Naive thymus-derived CD8-positive, alpha-beta T cell (primary cell): ENCODE measurements at places on chromosomes 2 and 18.

GRCh38 chr18:53193870-53194269, 853.9 kb downstream of the DCC start:
- DNase-seq = no peak
- H3K27me3 ChIP-seq = no peaks in the 10 kb centered on the region
- H3K27ac ChIP-seq = no peak overlapping the region

GRCh38 chr2:239400596-239401066, at the start of gene HDAC4:
HDAC4 (minus strand) TSS chr2:239401020; CDS start chr2:239352699, 48,321 bp downstream.
- no peaks in the 10 kb centered on the region for H3K36me3 ChIP-seq
- H3K4me3 ChIP-seq = peak within 1 kb of the TSS; percentile 96
- no peak for DNase-seq
- H3K27me3 ChIP-seq = no peaks in the 10 kb centered on the region

DNA sequence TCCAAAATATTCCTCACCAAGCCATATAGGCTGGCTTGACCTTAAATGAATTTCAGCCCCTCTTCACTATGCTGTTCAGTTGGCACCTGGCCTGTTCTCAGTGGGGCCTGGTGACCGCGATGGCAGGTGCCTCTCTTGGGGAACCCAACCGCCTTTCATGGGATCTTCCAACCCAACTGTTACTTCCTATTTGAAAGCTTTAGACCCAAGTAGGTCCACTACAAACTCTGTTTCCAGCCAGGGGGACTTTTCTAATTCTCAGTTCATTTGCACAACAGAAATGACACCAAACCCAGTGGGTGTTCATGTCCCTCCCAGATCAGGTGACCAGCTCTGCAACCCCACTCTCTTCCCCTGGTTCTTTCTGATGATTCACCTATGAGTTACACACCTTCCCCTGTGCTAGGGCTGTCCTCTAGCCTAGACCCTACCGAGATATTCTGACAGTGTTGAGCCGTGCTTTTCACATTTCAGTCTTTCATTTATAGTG, 35.6 kb upstream of the NDUFV2 start:
- H3K27ac ChIP-seq = no peak overlapping the region
- peaks cover 3% of the 10 kb centered on the region for H3K27me3 ChIP-seq
- H3K4me1 ChIP-seq = peaks cover 2% of the 10 kb centered on the region
- no peak for DNase-seq
- no peak overlapping the region for H3K4me3 ChIP-seq
- H3K36me3 ChIP-seq = no peaks in the 10 kb centered on the region

DNA sequence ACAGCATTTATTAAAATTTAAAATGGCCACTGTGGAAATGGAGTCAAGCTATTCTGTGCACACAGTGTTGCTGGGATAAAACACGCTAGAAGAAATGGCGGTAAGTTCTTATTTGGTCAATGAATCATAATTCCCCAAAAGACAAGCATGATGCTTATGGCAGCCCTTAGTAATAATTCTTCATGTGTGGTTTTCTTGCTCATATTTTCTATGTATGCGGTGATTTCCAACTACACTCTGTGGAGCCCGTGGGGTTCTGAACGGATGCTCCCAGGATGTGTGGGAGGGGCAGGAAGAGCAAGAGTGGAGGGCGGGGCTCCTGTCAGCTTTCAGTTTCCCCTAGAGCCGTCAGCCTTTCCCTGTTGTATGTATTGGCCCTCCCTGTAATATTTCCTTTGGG, 91.7 kb upstream of the RMDN2 start:
- no peaks in the 10 kb centered on the region for H3K36me3 ChIP-seq
- H3K4me1 ChIP-seq = peaks cover 2% of the 10 kb centered on the region
- DNase-seq = no peak
- no peak overlapping the region for H3K4me3 ChIP-seq
- no peaks in the 10 kb centered on the region for H3K27me3 ChIP-seq

DNA sequence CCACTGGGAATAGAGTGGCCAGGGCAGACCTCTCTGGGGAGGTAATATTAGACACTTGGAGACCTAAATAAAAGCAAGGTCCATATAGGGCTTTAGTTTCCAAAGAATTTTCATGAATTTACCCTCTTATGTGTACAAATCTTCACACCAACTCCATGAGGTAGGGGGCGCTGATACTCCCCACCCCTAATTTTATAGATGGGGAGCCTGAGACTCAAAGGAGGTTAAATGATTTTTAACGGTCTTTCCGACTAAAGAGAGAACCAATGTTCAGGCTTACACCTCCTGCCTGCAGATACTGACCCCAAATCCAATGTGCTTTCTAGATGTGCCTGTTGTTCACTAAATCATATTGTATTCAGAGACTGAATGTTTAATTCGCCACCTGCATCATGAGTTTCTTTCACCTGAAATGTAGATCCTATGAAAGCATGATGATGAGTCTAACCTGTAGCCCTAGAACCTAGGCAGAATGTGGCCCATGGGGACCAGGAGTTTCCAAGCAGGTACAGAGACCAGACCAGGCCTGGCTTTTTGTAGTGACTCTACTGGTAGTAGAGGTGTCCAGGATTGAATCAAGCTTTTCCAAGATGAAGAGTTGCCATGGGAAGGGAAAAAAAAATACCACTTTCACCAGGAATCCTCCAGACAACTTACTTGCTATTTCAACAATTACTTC, 16.8 kb upstream of the PAX3 start:
- H3K36me3 ChIP-seq = peaks cover 14% of the 10 kb centered on the region
- H3K4me3 ChIP-seq = no peak overlapping the region
- no peak for DNase-seq
- no peak overlapping the region for H3K27ac ChIP-seq

DNA sequence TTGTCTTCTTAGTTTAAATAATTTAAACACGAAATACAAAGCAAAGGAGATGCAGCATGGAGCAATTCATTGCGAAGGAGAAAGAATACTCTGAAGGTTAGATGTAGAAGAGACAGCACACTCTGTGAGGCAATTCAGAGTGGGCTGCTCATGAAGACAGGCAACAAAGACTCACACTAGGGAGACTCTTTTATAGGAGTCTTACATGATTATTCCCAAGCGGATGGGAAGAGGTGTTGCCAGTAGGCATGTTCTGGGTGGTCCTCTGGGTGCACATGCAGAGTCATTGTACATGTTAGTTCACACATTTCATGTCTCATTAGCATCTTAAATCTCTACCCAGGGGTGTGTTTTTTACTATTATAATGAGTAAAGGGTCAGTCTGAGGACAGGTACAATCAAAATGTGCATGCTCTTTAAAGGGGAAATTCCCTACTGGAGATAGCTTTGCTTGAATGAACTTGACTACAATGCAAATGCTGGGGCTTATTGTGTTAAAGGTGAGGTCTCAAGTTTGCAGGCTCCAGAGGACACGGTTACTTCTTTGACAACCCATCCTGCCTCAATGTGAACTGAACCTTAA, 275.5 kb downstream of the CDH19 start:
- H3K27ac ChIP-seq = no peak overlapping the region
- no peak for DNase-seq
- no peaks in the 10 kb centered on the region for H3K4me1 ChIP-seq
- no peaks in the 10 kb centered on the region for H3K36me3 ChIP-seq
- no peak overlapping the region for H3K4me3 ChIP-seq

DNA sequence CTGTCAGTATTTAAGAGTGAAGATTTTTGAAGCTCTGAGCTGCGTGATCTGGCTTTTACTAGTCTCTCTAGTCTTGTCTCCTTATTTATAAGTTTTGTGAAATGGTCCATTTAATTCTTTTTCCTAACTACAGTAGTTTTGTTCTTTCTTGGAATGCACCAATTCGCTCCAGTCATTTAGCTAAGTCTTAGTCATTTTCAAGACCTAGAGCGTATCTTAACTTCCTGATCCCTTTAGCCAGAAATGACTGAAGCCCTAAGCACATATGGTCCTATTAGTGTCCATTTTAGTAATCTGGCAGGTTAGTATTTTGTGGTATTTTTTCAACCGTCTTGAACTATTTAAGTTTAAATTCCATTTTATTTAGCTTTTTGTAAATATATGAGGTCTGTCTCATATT, 3.6 kb downstream of the BIRC6 start:
- no peak overlapping the region for H3K4me3 ChIP-seq
- peaks cover 66% of the 10 kb centered on the region for H3K4me1 ChIP-seq
- H3K27me3 ChIP-seq = no peaks in the 10 kb centered on the region
- no peak overlapping the region for H3K27ac ChIP-seq

DNA sequence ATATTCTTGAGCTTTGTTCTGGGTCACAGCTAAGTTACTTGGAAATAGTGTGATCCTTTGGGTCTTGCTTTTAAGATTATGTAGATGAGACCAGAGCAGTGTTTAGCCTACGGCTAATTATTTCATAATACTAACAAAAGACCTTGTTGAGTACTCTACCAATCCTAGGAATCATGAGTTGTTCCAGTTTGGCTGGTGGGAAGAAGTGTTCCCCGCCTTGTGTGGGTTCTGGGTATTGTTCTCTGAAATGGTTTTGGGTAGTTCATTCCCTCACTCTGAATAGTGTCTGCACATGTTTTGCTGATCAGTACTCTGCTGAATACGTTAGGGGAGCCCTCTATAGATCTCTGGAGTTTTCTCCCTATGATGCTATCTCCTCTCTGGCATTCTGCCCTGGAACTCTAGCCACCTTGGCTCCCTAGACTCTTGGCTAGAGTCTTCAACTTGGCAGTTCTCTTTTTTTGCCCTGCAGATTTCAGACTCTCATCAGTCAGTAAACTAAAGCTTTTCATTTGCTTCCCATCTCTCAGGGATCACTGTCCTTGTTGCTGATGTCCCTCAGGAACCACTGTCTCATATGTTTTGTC, 48.4 kb downstream of the NEMP2 start:
- peak overlapping the region; percentile 65 for H3K27ac ChIP-seq
- DNase-seq = no peak
- H3K4me1 ChIP-seq = peaks cover 39% of the 10 kb centered on the region
- no peaks in the 10 kb centered on the region for H3K27me3 ChIP-seq
- peaks cover 70% of the 10 kb centered on the region for H3K36me3 ChIP-seq

GRCh38 chr2:46945671-46946070, 30.1 kb upstream of the MCFD2 start:
- H3K27me3 ChIP-seq = no peaks in the 10 kb centered on the region
- peaks cover 35% of the 10 kb centered on the region for H3K4me1 ChIP-seq
- no peaks in the 10 kb centered on the region for H3K36me3 ChIP-seq
- H3K27ac ChIP-seq = peak overlapping the region; percentile 89
- H3K4me3 ChIP-seq = peak overlapping the region; percentile 79

GRCh38 chr18:3525870-3526420, 76.0 kb downstream of the TGIF1 start:
- DNase-seq = peak; percentile 40
- H3K27me3 ChIP-seq = no peaks in the 10 kb centered on the region
- peaks cover 16% of the 10 kb centered on the region for H3K4me1 ChIP-seq
- H3K4me3 ChIP-seq = no peak overlapping the region

DNA sequence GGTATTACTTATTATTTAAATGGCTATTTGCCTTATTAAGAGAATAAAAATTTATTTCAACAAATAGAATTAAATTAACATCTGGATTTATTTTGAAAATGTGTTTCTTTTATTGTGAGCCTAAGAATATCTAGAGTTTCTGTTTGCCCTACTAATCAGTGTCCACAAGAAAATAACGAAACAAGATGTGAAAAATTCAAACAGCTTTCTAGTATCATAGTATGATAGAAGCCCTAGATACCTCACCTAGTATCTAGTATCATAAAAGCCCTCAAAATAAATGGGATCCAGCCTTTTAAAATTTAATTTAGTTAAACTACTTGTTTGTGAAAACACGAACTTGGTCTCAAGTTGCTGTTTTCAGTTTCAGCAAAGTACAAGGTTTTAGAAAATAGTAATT, 13.7 kb upstream of the SLC40A1 start:
- no peak overlapping the region for H3K4me3 ChIP-seq
- H3K4me1 ChIP-seq = peaks cover 23% of the 10 kb centered on the region
- H3K36me3 ChIP-seq = peaks cover 2% of the 10 kb centered on the region
- no peak overlapping the region for H3K27ac ChIP-seq
- H3K27me3 ChIP-seq = peaks cover 3% of the 10 kb centered on the region

- H3K27ac ChIP-seq = no peak overlapping the region
- no peak overlapping the region for H3K4me3 ChIP-seq
Observed at GRCh38 chr2:100046961-100047947, 95.1 kb downstream of the AFF3 start.

DNA sequence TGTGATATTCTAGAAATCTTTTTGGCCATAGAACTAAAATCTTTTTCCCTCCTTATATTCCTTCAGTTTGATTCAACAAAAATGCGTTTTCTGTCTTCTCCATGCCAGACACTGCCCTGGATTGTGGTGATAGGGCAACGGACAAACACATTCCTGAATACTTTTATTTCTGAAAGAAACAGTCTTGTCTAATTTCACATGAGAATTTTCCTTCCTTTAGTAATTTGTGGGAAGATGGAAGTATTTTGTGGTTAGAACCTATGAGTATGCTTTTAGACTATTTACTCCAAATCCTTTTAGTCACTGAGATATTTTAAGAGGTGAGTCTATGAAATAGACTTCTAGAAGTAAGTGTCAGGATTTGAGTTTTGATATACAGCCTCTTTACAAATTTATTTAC, 49.6 kb downstream of the COL5A2 start:
- no peak overlapping the region for H3K27ac ChIP-seq
- H3K4me1 ChIP-seq = no peaks in the 10 kb centered on the region
- DNase-seq = no peak
- H3K27me3 ChIP-seq = peaks cover 10% of the 10 kb centered on the region
- peaks cover 3% of the 10 kb centered on the region for H3K36me3 ChIP-seq

DNA sequence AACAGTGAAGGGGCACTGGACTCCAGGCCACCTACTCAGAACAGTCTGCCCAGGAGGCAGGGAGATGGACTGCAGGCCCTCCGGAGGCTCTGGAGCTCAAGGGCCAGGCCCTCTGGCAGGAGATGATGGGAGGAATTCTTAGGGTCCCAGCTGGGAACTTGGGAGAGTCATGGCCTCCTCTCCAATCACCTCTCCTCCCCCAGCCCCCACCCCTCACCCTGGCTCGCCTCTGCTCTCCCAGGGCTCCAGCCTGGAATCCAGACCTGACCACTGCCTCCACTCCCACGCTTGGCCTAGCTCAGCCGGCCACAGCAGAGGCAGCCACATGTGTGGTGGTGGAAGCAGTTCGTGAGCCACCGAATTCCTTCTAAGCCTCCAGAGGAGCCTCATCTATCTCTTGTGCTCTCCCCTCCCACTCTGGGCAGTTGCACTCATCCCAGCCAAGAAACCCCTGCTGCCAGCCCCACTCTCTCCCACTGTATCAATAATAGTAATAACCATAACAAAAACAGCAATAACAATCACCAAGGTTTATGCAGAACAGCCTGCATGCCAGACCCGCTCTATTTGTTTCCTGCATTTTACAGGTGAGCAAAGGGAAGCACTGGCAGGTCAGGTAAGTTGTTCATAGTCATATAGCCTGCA, 67.4 kb downstream of the TNS1 start:
- DNase-seq = no peak
- peaks cover 14% of the 10 kb centered on the region for H3K27me3 ChIP-seq
- peaks cover 6% of the 10 kb centered on the region for H3K4me1 ChIP-seq
- no peaks in the 10 kb centered on the region for H3K36me3 ChIP-seq
- no peak overlapping the region for H3K4me3 ChIP-seq

- no peak for DNase-seq
- peaks cover 82% of the 10 kb centered on the region for H3K4me1 ChIP-seq
- no peaks in the 10 kb centered on the region for H3K27me3 ChIP-seq
- H3K27ac ChIP-seq = no peak overlapping the region
- peak overlapping the region; percentile 31 for H3K4me3 ChIP-seq
- peaks cover 6% of the 10 kb centered on the region for H3K36me3 ChIP-seq
Observed at GRCh38 chr2:54609647-54610046, 113.8 kb upstream of the EML6 start.

- H3K36me3 ChIP-seq = no peaks in the 10 kb centered on the region
- no peak overlapping the region for H3K4me3 ChIP-seq
- H3K27me3 ChIP-seq = peaks cover 3% of the 10 kb centered on the region
- H3K27ac ChIP-seq = no peak overlapping the region
- no peak for DNase-seq
- H3K4me1 ChIP-seq = no peaks in the 10 kb centered on the region
Observed at GRCh38 chr2:236861196-236861875, 224.4 kb upstream of the COPS8 start.
